ENCODE measurements at places on chromosomes 11 and 22. TPM values are rescaled to one million over a fixed set of nuclear protein-coding genes. Genes with fewer than 3 reads are reported as not detected.
A peak's percentile ranks its signal among the peaks of the same experiment; 100 is the strongest.

- DNase-seq = no peak
Measured at GRCh38 chr22:20216863-20217499, 51.1 kb downstream of the RTN4R start.

DNA sequence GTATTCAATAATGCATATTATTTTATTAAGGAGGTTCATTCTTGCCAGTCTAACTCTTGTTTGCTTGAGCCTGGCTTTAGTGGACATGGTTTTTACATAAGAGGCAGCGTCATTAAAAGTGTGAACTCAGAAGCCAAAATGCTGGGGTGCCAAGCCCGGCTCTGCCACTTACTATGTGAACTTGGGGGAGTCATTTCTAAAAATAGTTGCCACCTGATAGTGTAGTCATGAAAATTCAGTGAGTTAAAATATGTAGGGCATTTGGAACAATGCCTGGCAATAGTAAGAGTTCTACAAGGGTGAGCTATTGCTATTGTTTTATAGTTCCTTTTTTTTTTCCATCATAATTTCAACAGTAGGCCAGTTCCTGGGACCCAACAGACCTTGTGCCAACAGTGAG, 49.9 kb downstream of the TENM4 start:
- DNase-seq = no peak

DNA sequence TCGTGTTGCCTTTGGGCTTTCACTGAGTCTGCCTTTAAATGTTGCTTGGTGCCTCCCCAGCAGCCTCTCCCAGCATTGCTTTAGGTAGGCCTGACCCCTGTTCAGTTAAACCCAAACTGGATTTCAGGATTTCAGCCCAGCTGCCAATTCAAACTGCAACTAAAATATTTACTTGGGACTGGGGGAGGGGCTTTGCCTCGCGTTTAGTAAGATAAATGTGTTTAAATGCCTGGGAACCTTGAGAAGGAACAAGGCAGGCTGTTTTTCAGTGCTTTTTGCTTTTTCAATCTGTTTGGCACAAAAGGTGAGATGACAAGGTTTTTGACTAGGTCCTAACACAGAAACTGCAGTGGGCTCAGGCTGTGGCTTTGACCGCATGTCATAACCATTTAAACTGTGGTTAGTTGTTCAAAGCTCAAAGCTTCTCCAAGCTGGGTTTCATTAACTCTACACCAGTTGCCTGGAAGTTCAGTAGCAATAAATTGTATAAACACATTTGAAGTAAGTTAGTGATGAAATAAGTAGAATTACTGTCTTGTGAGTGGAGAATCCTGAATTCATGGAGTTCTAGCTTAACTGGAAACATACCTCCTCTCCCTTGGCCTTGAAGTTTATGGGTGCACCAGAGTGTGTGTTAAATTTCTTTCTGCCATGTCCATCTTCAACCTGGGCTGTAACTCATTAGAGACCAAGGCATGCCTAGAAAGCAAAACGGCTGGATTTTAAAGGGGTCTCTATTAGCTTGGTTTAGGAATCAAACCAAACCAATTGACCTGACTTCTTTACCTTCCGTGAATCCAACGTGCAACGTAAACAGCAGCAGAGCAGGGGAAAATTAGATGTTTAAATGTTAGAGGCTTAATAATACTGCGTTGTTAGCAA, 3.6 kb downstream of the PKNOX2 start:
- DNase-seq = no peak

DNA sequence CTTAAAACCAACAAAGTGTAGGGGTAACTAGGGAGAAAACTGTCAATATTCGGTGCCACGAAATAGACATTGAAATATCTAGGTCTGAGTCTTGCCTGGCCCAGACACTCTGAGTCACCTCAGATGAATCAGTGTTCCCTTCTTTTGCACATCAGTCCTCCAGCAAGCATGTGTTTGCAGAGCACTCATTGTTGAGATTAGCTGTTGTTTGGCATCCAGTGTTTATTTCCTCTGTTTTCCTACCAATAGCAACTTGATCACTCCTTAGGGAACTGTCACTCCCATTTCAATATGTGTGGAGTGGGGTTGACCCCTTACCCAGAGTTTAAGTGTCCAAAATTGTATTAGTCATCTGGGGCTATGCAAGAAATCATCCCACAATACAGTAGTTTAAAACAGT, 4.7 kb upstream of the ASCC2 start:
- peak; percentile 71 for DNase-seq

DNA sequence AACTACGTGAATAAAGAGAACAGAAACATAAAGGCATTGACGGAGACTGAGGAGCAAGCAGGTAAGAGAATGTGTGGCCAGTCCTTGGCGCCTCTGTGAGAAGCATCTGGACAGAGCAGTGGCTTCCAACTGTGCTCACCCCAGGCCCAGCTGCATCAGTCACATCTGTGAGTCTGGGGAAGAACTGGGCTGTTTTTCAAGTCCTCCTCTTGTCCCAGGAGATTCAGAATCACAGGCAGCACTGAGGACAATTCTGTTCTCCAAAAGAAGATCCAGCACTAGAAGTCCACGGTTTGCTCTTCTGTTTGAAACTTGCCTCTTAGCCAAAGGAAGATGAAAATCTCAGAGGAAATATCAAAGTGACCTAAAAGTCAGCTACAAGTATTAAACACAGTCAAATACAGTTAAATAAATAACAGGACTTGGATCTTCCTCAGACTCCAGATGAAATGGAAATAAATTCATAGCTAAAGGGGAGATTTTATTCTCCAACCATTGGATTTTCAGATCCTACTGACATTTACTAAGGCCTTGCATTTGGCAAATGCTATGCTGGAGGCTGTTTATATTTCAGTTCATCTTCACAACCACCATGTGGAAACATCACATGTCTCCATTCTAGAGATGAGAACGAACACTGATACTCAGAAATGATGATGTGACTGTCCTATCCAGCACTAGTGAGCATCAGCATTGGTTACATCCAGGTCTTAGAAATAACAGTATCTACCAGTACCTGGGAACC, 14.1 kb downstream of the FAM181B start:
- no peak for DNase-seq

GRCh38 chr22:46460857-46461256, 76.6 kb downstream of the CELSR1 start:
- DNase-seq = no peak

DNA sequence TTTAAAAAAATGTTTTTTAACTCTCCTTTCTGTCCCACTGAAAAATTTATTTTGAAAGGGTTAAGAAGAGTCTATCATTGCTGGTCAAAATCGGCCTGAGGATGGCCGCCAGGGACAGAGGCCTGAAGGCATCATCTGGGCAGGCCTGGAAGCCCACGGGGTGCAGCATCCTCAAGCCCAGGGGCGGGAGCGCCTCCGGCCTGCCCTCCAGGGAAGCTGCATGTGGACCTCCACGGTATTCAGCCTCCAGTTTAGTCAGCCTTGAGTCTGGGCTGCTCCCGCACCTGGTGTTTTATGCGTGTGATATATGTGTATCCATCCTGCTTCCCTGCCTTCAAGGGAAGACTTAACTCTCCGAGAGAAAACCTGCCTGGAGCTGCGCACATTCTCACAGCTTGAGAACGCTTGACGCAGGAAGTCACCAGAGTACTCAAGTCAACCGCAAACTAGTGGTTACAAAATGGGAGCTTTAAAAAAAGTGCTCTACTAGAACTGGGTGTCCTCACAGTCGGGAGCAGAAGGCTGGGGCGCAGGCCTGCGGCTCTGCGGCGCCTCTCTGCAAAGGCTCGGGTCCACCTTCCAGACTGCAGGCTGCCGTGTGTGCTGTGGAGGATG, 13.6 kb upstream of the BID start:
- DNase-seq = no peak

Gene F2
- 0.71 TPM for total RNA-seq

Gene CBX7
- 27.4 TPM for total RNA-seq

Gene SLC22A8
- not detected for total RNA-seq

Gene CCDC34
- 29.5 TPM for total RNA-seq

Gene OR5A1
- not detected for total RNA-seq

Gene API5
- total RNA-seq = 12.8 TPM

Measured in Caki2 (cell line).